ENCODE measurements at places on chromosomes 3 and 15.

DNA sequence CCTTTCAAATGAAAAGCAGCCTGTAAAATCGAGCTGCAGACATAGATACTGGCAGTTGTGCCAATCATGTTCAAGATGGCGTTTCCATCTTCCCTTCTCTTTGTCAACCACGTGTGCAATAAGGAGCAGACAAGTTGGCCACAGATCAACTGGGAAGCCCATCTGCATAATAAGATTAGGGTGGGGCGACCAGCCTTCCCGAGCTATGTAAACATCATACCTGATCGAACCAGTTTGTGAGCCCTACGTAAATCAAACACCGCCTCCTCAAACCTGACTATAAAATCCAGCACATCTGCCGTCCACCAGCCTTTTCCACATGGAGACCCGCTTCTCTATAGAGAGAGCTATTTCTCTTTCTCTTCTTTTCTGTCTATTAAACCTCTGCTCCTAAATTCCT is 37.2 kb downstream of the TRIM42 start:
- DNase-seq: no peak

DNA sequence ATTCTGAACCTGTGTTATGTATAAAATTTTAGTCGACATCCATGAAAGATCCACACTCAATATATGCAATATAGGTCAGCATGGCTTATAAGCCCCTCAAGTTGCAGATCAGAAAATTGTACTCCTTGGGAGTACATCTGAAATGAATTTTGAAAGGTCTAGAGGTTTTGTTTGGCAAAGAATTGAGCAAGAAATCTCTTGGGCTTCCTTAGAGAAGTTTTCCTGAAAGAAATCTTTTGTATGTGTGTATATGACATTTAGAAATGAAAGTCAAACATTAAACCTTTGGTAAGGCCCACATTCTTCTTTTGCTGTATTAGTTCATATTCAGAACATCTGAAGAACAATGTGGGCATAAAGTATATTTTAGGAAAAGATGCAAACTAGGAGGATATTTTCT is 1006.6 kb downstream of the NAALADL2 start:
- no peak for DNase-seq

- DNase-seq: no peak
Measured at GRCh38 chr3:45024542-45025255, 1.4 kb upstream of the CLEC3B start.

GRCh38 chr3:168472783-168473182 is 377.1 kb upstream of the GOLIM4 start:
- DNase-seq: no peak

DNA sequence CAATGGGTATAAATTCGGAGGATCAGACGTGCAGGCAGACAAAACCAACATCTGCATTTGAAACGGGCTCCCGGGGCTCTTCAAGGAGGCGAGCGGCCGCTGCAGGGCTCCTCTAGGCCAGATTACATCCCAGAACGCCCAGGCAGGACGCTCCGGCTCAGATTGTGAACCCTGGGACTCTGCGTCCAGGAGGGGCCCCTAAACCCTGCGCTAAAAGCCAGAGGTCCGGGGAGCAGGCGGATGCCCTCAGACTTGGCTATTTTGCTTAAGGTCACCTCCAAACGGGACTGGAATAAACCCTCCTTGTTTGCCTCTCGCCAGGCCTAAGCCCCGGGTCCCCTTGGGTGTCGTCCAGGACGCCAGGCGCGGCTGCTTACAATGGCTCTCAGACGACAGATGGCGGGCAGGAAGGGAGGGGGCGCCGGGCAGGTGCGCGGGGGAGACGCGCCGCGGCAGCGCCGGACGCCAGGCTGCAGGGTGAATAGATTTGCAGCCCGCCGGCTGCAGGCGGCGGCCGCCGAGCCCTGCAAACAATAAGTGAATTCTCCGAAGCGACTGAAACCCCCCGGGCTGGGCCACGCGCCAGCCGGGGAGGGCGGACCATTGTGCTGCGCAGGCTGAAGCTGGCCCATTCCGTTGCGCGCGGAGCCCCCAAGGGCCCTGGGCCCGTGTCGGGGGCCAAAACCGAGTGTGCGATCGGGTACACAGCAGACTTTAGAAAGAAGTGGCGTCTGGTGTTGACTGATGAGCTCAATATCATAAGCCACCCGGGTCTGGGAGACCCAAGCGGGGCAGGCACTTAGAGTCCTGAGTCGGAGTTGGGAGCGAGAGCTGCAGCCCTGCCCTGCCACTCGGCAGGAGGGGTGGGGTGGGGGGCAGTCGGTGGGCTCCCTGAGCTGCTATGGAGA is 32.3 kb upstream of the AMOTL2 start:
- DNase-seq: no peak

- DNase-seq: no peak
Measured at GRCh38 chr3:186022931-186023330, 85.1 kb upstream of the TRA2B start.

DNA sequence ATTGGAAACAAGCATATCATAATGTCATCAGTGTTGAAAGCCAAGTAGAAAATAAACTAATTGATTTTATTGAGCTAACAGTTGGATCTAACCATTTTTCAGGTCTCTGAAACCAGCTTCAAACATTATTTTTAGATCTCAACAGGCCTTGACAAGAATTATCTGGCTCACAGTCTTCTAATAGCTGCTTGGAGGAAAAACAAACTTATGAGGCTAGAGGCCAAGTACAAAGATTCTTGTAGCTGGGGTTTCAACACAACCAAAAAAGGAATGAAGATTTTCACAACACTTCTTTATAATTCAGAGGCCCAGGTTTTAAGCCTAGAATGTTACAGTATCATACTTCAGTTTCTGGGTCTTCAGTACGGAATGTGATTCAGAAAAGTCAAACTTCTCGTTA is 3.7 kb downstream of the SETMAR start:
- DNase-seq: no peak

DNA sequence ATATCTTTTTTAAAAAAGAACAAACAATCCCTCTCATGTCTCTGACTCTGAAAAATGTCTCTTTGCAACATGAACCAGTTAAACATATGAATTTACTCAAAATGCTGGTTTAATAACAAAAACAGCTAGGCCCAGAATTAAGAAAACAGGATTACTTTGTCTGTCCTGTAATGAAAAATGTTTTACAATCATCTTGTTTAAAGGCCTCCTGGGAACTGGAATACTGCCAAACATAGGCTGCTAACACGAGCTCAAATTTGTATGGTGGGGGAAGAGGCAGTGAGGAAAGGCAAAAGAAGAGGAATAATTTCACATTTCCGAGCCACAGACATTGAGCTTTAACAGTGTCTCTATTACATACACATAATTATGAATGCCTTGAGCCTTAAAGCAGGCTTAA is 61.7 kb upstream of the PPIB start:
- DNase-seq: no peak

- no peak for DNase-seq
Measured at GRCh38 chr3:183085634-183086390, 13.5 kb downstream of the MCCC1 start.

GRCh38 chr3:127779747-127780146 is 42.6 kb downstream of the MGLL start:
- DNase-seq: no peak
